ENCODE measurements at places on chromosomes 13 and 19. TPM values are rescaled to one million over a fixed set of nuclear protein-coding genes. Genes with fewer than 3 reads are reported as not detected.

CUL4A gene
- total RNA-seq, result 85.4 TPM

ZNF559 gene
- 20.6 TPM for total RNA-seq

CD22 gene
- total RNA-seq, result 16.7 TPM

- DNase-seq, result no peak
Observed at GRCh38 chr13:49922301-49922700, 13.8 kb downstream of the SPRYD7 start.

- DNase-seq, result no peak
Observed at GRCh38 chr19:13149628-13150186, 468 bp downstream of the STX10 start.

GRCh38 chr19:6551607-6552450, 21.0 kb downstream of the TNFSF9 start:
- DNase-seq, result no peak

GRCh38 chr13:34070544-34071303, 252.8 kb downstream of the RFC3 start:
- DNase-seq, result no peak

GRCh38 chr13:34224877-34225276, 406.9 kb downstream of the RFC3 start:
- DNase-seq, result no peak

DNA sequence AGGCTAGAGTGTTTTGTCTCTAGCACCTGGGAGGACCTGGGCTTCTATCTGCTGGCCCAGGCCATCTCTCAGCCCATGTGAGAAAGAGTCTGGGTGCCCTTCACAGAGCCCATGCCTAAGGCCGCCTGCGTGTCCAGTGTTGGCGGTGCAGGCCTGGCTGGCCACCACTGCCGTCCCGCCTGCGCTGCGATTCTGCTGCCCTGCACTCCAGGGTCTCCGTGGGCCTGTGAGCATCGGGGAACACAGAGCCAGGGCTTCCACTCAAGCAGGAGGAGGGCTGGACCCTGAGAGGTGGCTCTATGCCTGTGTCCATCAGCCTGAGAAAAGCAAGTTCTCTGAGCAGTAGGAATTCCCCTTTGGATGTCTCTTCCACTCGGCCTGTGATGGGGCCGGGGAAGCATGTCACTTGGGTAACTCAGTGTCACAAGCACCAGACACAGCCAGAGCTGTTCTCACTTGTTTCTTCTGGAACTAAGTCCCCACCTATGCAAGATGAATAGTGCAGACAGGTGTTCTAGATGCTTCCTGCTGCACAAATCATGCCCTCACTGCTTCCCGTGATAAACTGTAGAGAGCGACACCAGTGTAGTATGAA, 93.9 kb downstream of the RAB20 start:
- DNase-seq, result no peak

DNA sequence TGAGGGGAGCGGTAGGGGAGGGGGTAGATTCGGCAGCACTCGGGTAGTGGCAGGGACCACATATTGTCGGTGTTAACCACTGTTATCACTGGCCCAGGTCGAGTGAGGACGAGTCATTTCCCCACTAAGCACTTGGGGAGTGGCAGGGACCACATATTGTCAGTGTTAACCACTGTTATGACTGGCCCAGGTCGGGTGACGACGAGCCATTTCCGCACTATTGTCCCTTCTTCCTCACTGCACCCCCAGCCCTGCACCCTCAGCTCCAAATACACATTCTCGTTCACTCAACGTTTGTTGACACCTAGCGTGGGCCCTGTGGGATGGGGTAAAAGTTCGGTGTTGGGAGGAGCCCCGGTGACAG, 467 bp upstream of the CLN5 start:
- no peak for DNase-seq

DNA sequence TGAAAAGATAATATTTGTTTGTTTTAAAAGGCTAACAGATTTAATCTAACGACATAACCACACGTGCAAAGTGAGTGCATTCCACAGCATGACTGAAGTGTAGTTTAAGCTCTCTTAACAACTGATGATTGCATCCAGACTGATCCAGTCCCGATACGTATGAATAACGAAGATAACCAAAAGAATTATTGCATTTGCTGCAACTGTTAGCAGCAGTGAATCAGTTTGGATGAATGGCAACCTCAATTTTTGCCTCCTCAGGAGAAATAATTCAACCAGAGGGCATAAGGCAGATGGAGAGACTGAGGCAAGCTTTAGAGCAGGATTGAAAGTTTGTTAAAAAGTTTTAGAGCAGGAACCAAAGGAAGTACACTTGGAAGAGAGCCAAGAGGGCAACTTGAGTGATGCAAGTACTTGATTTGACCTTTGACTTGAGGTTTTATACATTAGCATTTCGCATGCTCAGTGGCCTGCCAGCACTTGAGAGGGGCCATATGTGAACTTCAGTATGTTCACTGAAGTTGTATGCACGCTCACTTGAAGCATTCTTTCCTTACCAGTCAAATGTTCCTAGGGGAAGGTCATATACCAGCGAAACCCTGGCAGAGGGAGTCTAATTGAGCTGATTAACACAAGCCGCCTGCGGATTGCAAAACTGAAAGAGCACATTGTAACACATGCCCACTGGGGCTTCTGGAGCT, 835.0 kb upstream of the PCDH20 start:
- no peak for DNase-seq

- no peak for DNase-seq
Observed at GRCh38 chr13:82275644-82276043, 1606.6 kb downstream of the SLITRK1 start.

DNA sequence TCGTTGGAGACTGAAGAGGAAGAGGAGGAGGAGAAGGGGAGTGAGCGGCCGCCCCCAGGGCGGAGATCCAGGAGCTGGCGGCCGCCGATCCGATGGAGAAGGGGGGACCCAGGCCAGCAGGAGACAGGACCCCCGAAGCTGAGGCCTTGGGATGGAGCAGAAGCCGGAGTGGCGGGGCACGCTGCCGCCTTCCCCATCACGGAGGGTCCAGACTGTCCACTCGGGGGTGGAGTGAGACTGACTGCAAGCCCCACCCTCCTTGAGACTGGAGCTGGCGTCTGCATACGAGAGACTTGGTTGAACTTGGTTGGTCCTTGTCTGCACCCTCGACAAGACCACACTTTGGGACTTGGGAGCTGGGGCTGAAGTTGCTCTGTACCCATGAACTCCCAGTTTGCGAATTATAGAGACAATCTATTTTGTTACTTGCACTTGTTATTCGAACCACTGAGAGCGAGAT, 1.8 kb downstream of the GADD45B start:
- no peak for DNase-seq

DNA sequence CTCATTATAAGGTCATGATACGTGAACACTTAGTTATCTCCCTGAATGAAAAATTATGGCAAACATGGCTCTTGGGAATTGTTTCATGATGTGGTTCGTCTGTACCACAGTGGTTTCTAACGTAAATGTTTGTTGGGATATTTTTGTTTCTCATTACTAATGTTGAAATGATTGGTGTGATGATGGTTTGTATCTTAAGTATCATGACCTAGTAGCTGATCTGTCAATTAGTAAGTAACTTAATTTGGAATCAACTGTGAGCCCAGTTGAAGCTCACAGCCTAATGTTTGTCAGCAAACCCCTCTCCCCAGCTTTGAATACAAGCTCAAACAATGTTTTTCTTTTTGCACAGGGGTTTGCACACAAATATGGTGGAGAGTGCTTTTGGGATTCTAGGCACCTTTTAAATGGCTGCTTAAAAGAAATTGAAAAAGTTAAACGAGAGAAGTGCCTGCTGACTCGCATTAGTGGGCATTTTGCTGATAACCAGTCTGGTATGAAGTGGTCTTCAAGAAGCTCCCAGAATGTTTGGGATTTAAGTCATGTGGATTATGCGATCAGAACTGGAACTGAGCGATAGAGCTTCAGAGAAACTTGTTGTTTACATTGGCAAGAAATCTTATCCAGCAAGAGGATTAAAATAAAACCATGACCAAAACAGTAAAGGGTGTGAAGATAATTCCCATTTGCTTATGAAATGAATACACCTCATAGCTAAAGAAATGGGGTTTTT, 68.2 kb downstream of the LMO7 start:
- DNase-seq, result no peak
